Esophagus (tissue), 2 donors: ENCODE measurements at places on chromosomes 7 and 10. TPM values are rescaled to one million over a fixed set of nuclear protein-coding genes. Genes with fewer than 3 reads are reported as not detected.

Gene PNLIPRP2
- polyA plus RNA-seq: 0.14 TPM

Gene TRPV5
- not detected for polyA plus RNA-seq

Gene NAT16
- polyA plus RNA-seq: not detected

Gene VWDE
- polyA plus RNA-seq: 0.20 TPM

Gene C10orf105
- 0.02 TPM for polyA plus RNA-seq

Gene PAX4
- polyA plus RNA-seq: not detected

Gene FAM221A
- polyA plus RNA-seq: 11.3 TPM

Gene TMEM273
- polyA plus RNA-seq: 4.7 TPM

Gene NOLC1
- polyA plus RNA-seq: 46.5 TPM

Gene PRSS2
- polyA plus RNA-seq: 0.61 TPM

Gene RPA3
- 16.4 TPM for polyA plus RNA-seq

Gene HOXA7
- polyA plus RNA-seq: 1.8 TPM

Gene WEE2
- polyA plus RNA-seq: not detected

Gene CRYGN
- 0.01 TPM for polyA plus RNA-seq

Gene CTBP2
- 15.4 TPM for polyA plus RNA-seq

Gene C1GALT1
- polyA plus RNA-seq: 14.3 TPM

Gene KLHL7
- 6.6 TPM for polyA plus RNA-seq

Gene PCGF6
- 4.8 TPM for polyA plus RNA-seq

Gene KCND2
- polyA plus RNA-seq: 0.04 TPM

Gene CYTH3
- polyA plus RNA-seq: 7.2 TPM

Gene SMKR1
- 0.96 TPM for polyA plus RNA-seq

Gene CTNNA3
- 0.10 TPM for polyA plus RNA-seq
